ENCODE measurements at places on chromosomes 4 and X. TPM values are rescaled to one million over a fixed set of nuclear protein-coding genes. Genes with fewer than 3 reads are reported as not detected.

DNA sequence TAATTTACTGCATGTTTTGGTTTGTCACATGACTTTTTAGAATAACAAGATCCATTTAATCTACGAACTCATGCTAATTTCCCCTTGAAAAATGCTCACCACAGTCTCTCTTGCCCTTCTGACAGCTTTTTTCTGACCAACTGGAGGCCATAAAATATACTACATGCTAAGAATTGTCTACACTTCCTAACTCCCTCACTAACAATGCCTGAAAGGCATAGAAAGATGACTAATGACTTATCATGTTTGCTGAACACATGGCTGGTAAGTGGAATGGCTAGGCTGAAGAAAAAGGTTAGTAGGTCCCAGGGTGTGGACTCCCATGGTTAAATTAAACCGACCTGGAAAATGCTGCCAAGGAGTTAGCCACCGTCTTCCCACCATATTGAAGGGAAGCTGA is 309.9 kb downstream of the SPOCK3 start:
- DNase-seq: no peak

- DNase-seq: peak; percentile 79
Measured at GRCh38 chr4:90357117-90357710, 230.0 kb downstream of the CCSER1 start.

- DNase-seq: no peak
Measured at GRCh38 chr4:87855559-87855958, 22.8 kb downstream of the MEPE start.

- no peak for DNase-seq
Measured at GRCh38 chr4:44086753-44087152, 361.9 kb downstream of the KCTD8 start.

Gene HTT
- total RNA-seq: 97.8 TPM

- DNase-seq: no peak
Measured at GRCh38 chr4:25223802-25224375, 9.9 kb upstream of the PI4K2B start.

DNA sequence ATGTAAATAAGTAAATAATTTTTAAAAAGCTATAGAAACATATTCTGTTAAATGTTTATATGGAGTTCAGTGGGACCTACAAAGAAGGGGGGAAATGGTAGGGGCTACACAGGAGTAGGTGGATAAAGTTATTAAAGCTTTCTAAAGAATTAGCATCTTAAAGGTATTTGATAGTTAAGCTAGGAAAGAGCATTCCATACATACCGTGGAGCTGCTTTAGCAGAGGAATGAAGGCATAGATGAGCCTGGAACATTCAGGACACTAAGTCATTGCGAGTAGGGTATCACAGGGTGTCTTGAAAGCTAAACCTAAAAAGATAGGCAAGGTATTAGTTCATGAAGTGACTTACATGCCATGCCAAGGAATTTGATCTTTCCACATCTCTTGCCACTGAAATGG is 60.4 kb downstream of the SLC10A6 start:
- no peak for DNase-seq

Gene GASK1B
- total RNA-seq: 3.5 TPM

- DNase-seq: no peak
Measured at GRCh38 chrX:150958177-150958576, 25.0 kb upstream of the HMGB3 start.

Gene RPL34
- total RNA-seq: 1,196 TPM

Gene TREX2
- total RNA-seq: 4.3 TPM

DNA sequence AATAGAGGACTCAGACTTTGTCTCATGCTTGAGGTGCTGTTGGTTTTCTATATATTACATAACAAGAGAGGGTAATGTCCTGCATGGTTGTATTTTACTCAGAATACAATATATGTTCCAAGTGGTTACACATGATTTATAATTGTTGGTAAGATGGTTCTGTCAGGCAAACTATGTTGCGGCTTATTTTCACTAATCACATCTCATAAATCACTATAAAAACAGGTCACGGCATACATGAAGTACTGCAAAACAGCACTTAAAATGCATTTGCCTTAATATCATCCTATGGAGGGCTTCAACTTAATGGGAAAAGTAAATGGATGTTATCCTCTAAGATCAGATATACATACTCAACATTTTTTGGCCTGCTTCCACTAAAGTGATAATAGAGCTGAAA is 246.0 kb upstream of the ARSJ start:
- DNase-seq: no peak

DNA sequence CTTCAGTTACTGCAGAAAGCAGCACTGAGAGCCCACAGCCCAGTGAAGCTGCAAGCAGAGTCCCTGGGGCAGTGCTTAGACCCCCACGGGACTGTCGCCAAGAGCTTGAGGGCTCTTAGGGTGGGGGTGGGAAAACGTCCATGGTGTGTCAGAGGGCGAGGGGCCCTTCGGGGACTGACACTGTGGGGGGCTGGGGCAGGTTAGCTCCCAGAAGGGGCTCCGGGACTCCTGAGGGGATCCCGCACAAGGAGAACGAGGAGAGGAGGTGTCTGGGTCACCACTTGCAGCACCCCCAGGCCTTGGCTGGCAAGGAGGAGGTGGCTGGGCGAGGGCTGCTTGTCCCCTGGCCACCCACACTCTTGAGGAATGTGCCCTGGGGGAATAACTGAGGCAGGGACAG is 20.8 kb downstream of the NAT8L start:
- DNase-seq: no peak

- DNase-seq: no peak
Measured at GRCh38 chr4:8219236-8219635, 20.1 kb downstream of the SH3TC1 start.

Gene GAGE10
- not detected for total RNA-seq

- no peak for DNase-seq
Measured at GRCh38 chr4:166146806-166147540, 273.9 kb downstream of the TLL1 start.

Gene PRSS12
- total RNA-seq: not detected

- no peak for DNase-seq
Measured at GRCh38 chr4:68904786-68905185, 46.8 kb downstream of the UGT2A3 start.

DNA sequence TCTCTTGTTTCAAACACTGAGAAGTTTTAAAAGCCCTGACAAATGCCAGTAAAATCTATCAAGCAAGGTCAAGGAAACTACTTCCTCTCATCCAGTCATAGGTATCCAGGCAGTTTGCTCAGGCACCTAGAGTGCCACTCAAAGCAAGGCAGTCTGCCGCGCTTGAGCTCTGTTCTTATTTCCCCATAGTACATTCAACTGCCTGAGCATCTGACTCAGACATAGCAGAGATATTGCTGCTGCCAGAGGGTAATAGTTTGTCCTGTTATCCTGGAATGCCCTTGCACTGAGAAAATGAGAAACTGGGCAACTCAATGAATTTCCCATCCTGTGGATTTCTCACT is 16.1 kb upstream of the ATP8A1 start:
- no peak for DNase-seq

- no peak for DNase-seq
Measured at GRCh38 chr4:114807357-114807756, 208.8 kb downstream of the UGT8 start.

DNA sequence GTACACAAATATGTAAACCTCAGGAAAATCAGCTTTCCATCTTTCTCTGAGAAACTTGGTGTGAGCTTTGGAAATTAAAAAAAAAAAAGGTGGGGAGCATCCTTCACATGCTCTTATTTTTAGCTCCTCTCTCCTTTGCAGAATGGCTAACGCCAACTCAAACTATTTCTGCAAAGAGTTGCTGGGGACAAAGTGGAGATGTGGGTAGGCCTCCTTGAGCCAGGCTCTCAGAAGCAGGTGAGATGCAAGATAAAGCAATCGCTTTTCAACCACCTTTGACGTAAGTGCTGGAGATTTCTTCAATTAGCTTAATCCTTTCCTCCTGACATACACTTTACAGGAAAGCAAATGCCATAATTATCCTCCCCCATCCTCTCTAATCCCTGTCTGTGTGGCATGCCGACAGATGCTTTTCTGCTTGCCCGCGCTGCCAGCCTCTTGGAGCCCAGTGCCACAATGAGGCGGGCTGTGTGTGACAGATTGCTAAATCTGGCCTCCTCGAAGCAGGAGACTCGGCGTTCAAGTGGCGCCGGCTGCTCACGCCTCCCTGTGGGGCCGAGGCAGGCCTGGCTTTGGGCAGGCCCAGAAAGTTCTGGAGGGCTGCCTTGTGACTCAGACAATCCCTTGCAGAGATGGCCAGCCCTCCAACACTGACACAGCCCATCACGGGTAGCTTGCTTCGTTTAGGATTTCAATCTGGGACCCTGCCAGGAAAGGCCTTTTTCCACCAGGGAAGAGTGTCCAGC is 64.9 kb upstream of the SOD3 start:
- DNase-seq: no peak

DNA sequence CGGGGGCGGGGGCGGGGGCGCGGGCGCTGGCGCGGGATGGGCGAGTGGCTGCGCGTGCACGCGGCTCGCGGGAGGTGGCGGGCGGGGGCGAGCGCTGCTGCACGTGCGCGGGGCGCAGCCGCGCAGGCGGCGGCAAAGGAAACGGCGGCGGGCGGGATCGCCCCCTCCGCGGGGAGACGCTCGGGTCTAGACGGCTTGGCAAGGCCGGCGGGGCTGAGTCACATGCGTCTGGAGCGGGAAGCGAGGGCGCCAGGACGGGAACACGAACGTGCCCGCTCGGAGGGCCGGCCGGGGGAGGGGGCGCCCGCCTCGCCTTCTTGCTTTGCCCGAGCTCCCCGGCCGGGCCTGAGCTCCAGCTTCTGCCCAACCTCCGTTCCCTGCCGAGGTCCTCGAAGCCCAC is 4.3 kb upstream of the HAUS7 start:
- peak; percentile 40 for DNase-seq

GRCh38 chr4:68466751-68467150 is 19.5 kb downstream of the TMPRSS11E start:
- no peak for DNase-seq

Gene GRSF1
- total RNA-seq: 29.4 TPM

- DNase-seq: no peak
Measured at GRCh38 chrX:136692271-136692670, 44.3 kb downstream of the CD40LG start.

DNA sequence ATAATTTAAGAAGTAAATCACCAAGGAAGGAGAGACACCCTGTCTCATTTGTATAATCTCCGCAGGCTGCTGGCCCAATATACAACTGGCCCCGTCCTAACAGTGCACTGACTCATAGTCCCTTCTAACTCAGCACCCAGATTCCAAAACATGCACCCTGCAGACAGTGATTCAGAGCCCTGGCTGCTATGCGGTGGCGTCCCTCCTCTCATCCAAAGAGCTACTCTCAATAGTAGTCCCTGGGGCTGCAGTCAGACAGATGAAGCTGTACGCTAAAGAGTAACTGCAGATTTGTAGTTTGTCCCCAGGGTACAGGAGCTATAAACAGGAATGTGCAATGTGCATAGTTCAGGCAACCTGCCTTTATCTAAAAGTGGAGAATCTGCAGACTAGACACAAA is 23.0 kb downstream of the GABRA3 start:
- no peak for DNase-seq

DNA sequence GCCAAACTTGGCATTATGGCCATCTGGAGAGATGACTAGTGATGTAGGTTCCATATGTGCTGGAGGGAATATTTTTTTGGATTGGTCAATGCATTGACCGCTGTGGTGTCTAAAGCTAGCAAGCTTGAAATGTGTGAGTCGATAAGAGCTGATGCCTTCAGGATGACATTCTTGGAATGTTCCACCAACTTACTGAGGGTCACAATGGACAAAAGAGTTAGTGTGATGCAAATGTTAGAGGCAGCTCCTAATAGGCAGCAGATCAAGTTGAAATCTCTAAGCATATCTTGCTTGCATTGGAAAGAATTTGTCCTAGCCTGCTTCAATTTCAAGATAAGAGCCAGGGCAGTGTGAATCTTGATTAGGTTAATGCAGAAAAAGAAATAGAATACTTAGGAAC is 210.4 kb upstream of the AFF2 start:
- no peak for DNase-seq

Gene NDUFA1
- total RNA-seq: 11.6 TPM

DNA sequence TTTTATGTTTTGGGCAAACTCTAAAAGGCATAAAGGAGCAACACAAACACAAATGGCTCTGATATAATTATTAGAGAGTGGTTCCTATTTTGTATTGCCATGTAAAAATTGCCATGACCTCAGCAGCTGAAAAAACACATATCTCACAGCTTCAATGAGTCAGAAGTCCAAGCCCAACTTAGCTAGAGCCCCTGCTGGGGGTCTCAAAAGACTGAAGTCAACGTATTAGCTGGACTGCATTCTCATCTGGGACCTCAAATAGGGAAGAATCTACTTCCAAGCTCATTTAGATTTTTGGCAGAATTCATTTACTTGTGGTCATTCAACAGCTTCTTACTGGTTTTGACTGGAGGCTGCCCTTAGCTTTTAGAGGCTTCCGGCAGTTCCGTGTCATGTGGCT is 47.4 kb downstream of the FREM3 start:
- DNase-seq: no peak

Gene MORC4
- 0.54 TPM for total RNA-seq

Gene RASGEF1B
- total RNA-seq: 15.1 TPM

- DNase-seq: peak; percentile 83
Measured at GRCh38 chr4:16516796-16517439, 290.6 kb upstream of the TAPT1 start.

Gene RADX
- total RNA-seq: 3.8 TPM

Gene NOA1
- total RNA-seq: 46.3 TPM

- peak; percentile 48 for DNase-seq
Measured at GRCh38 chr4:108172753-108173598, 4.2 kb upstream of the LEF1 start.

GRCh38 chr4:106775636-106776035 is 260.5 kb downstream of the DKK2 start:
- DNase-seq: no peak

Gene CXCL3
- total RNA-seq: 5.7 TPM

Gene TMPRSS11A
- not detected for total RNA-seq

- no peak for DNase-seq
Measured at GRCh38 chr4:83108101-83108861, 6.2 kb downstream of the PLAC8 start.

- no peak for DNase-seq
Measured at GRCh38 chr4:157121401-157121800, 45.5 kb downstream of the GLRB start.

DNA sequence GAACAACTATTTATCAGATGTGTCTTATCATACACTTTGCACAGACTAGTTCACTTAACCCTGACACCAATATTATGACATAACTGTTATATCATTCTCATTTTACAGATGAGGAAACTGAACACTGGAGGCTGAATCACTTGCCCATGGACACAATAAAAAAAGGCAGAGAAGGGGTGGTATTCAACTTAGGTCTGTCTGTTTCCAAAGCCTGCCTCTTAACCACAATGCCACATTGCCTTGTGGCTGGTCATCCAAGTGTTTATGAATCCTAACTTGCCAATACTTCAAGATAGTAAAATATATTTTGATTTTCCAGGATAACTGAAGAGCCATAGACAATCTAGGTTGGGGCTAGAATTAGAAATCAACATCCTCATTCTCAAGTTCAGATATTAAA is 327.8 kb downstream of the NR3C2 start:
- DNase-seq: no peak

- no peak for DNase-seq
Measured at GRCh38 chr4:55363691-55364351, 17.8 kb downstream of the SRD5A3 start.

Measured in hematopoietic multipotent progenitor cell (in vitro differentiated cells).